ENCODE measurements at places on chromosomes 12 and 14.

DNA sequence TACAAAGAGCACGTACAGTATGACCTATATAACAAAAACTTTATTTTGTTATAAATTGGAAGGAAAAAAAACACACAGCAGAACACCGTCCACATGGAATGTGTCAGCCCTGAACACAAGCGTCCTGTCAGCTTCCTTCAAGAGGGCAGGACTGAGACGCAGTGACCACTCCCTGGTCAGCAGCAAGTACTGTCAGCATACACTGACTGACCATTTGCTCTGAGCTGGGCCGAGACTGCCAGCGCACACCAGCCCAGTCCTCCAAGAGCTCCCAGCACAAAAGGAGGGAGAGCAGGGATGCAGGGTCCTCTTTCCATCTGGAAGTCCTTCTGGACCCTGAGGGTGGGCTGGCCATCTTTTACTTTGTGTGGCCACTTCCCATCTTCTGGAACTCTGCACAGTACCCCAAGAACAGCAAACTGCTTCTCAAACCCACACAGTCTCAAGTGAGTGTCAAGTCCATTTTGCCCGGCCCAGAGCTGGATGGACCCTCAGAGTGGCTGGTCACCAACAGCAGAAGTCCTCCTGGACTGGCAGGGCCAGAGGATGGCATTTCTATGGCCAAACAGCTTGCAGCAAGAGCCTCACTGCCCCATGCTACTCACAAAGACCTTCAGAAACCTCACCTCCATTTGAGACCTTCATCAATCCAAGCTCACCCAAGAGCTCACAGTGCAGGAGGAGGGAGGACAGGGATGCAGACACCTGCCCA lies 11.7 kb downstream of the CCDC88C start:
- H3K4me1 ChIP-seq = peaks cover 98% of the 10 kb centered on the region
- H3K4me3 ChIP-seq = peak overlapping the region; percentile 62
- DNase-seq = no peak
- peaks cover 27% of the 10 kb centered on the region for H3K36me3 ChIP-seq
- H3K27me3 ChIP-seq = no peaks in the 10 kb centered on the region

- no peak for DNase-seq
- H3K27ac ChIP-seq = no peak overlapping the region
- no peaks in the 10 kb centered on the region for H3K36me3 ChIP-seq
- H3K27me3 ChIP-seq = no peaks in the 10 kb centered on the region
- no peaks in the 10 kb centered on the region for H3K4me1 ChIP-seq
These were observed 81.1 kb upstream of the CCDC198 start for GRCh38 chr14:57574617-57575288.

GRCh38 chr12:49261721-49262120 lies 3.2 kb upstream of the TUBA1C start:
- no peaks in the 10 kb centered on the region for H3K27me3 ChIP-seq
- no peak overlapping the region for H3K4me3 ChIP-seq
- H3K4me1 ChIP-seq = peaks cover 25% of the 10 kb centered on the region
- DNase-seq = no peak
- peaks cover 13% of the 10 kb centered on the region for H3K36me3 ChIP-seq

DNA sequence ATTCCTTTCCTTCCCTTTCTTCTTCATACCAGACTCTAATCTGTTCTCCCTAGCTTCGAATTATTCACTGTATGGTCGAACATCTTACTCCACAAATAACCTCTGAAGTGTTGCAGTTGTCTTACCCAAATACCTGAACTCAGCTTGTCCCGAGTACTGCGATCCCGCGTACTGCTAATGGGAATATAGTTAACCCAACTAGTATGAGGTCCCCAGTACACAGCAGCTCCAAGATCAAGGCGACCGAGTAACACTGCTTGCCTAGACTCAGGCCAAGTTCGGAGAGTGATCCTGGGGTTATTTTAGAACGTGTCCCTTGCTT lies 462 bp upstream of the ETNK1 start:
- peak overlapping the region; percentile 92 for H3K27ac ChIP-seq
- peaks cover 37% of the 10 kb centered on the region for H3K4me1 ChIP-seq
- peaks cover 7% of the 10 kb centered on the region for H3K36me3 ChIP-seq
- H3K27me3 ChIP-seq = peaks cover 12% of the 10 kb centered on the region
- peak overlapping the region; percentile 97 for H3K4me3 ChIP-seq

GRCh38 chr12:113702836-113703235 lies 231.2 kb upstream of the LHX5 start:
- H3K4me1 ChIP-seq = no peaks in the 10 kb centered on the region
- H3K27ac ChIP-seq = no peak overlapping the region
- peaks cover 37% of the 10 kb centered on the region for H3K27me3 ChIP-seq
- no peak overlapping the region for H3K4me3 ChIP-seq
- DNase-seq = no peak

DNA sequence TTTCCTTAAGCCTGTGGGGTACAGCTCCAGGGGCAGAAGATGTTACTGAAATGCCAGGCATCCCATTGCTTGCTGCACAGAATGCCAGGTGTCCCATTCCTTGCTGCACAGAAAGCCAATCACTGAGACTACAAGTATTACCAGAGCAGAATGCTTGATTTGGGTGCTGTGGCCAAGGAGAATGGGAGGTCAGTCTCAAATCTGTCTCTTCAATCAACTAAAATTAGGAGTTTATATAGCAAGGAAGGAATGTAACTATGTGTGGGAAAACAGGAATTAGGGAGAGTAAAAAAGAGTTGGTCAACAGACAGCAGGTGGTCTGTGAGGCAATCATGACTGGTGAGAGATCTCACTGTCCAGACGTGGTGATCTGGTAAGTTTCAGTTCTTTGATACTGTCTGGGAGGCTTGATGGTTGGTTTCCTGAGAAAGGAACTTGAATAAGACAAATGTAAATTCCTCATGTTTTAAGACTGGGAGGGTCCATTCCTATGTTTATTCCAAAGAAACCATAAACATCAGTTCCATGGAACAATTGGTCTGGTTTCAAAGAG lies 31.2 kb upstream of the VASH1 start:
- H3K4me1 ChIP-seq = no peaks in the 10 kb centered on the region
- H3K4me3 ChIP-seq = no peak overlapping the region
- no peak overlapping the region for H3K27ac ChIP-seq
- no peaks in the 10 kb centered on the region for H3K36me3 ChIP-seq
- DNase-seq = no peak
- peaks cover 4% of the 10 kb centered on the region for H3K27me3 ChIP-seq

DNA sequence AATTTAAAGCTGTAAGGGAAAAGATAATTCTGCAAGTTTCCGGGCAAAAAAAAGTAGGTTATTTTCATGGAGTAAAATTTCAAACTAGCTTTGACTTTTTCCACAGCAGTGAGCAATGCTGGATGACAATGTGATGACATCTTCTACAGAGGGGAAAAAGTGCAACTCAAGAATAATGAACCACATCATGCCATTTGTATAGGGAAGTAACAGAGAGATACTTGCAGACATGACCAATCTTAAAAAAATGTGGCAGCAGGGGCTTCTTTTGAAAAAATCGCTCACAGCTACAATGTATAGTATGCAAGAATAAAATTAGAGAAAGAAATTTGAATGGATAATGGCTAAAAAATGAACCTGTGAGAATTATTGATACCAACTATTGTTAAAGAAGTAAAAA lies 115.5 kb downstream of the DHRS2 start:
- H3K27me3 ChIP-seq = peaks cover 16% of the 10 kb centered on the region
- DNase-seq = no peak
- H3K27ac ChIP-seq = no peak overlapping the region
- no peak overlapping the region for H3K4me3 ChIP-seq
- H3K36me3 ChIP-seq = no peaks in the 10 kb centered on the region
- H3K4me1 ChIP-seq = no peaks in the 10 kb centered on the region

DNA sequence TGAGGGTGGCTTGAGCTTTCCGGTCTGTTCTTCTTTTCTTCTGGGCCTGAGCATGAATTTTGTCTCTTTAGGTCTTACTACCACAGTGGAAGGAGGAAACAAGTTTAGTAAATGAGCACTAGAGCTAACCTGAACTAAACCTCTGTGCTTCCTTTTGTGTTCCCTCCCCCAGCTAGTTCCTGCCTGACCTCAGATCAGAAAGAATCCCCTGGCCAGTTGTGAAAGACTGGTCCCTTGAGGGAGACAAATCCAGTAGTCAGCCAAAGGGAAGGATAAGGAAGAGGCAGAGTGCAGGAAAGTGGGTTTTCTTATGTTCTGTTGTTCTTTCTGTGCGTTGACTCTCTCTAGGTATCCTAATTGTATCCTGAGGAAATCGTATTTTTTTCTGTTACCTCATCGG lies 17.5 kb downstream of the ZNF664 start:
- no peaks in the 10 kb centered on the region for H3K27me3 ChIP-seq
- H3K4me3 ChIP-seq = no peak overlapping the region
- peaks cover 44% of the 10 kb centered on the region for H3K36me3 ChIP-seq

DNA sequence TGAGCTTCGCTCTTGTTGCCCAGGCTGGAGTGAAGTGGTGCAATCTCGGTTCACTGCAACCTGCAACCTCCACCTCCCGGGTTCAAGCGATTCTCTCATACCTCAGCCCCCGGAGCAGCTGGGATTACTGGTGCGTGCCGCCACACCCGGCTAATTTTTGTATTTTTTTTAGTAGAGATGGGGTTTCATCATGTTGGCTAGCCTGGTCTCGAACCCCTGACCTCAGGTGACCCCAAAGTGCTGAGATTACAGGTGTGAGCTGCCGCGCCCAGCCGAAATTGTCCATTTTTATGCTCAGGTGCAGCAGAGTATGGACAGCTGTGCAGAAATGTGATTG lies 19.2 kb upstream of the CYP46A1 start:
- no peak overlapping the region for H3K27ac ChIP-seq
- peaks cover 27% of the 10 kb centered on the region for H3K27me3 ChIP-seq
- no peak for DNase-seq
- H3K4me3 ChIP-seq = no peak overlapping the region

- H3K27ac ChIP-seq = no peak overlapping the region
- H3K4me1 ChIP-seq = peaks cover 7% of the 10 kb centered on the region
- no peaks in the 10 kb centered on the region for H3K36me3 ChIP-seq
- H3K27me3 ChIP-seq = peaks cover 11% of the 10 kb centered on the region
- H3K4me3 ChIP-seq = no peak overlapping the region
- no peak for DNase-seq
These were observed 7.9 kb downstream of the TMEM63C start for GRCh38 chr14:77189479-77189878.

GRCh38 chr14:100524233-100524932 lies 62.8 kb downstream of the BEGAIN start:
- no peaks in the 10 kb centered on the region for H3K27me3 ChIP-seq
- no peak overlapping the region for H3K27ac ChIP-seq
- H3K4me3 ChIP-seq = no peak overlapping the region
- DNase-seq = no peak
- no peaks in the 10 kb centered on the region for H3K36me3 ChIP-seq

DNA sequence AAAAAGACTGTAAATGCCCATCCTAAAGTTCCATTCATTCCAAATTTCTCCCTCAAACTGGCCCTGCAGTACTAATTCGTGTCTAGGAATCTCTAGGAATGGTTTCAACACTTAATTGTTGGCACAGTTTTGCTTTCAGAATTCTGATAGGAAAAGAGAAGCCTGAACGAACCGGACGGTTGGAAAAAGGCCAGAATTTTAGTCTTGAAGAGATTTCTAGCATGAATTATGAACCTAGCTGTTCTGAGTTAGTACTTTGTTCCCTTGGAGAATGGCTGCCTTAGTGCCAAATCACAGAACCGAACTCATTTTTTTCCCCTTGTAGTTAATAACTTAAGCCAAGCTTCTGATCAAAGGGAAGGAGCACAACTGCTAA lies 262.6 kb downstream of the ADAMTS20 start:
- no peak for DNase-seq
- no peaks in the 10 kb centered on the region for H3K4me1 ChIP-seq

GRCh38 chr14:71399057-71399487 lies 491.8 kb downstream of the PCNX1 start:
- H3K36me3 ChIP-seq = no peaks in the 10 kb centered on the region
- peaks cover 66% of the 10 kb centered on the region for H3K4me1 ChIP-seq
- no peak for DNase-seq
- H3K27me3 ChIP-seq = no peaks in the 10 kb centered on the region

DNA sequence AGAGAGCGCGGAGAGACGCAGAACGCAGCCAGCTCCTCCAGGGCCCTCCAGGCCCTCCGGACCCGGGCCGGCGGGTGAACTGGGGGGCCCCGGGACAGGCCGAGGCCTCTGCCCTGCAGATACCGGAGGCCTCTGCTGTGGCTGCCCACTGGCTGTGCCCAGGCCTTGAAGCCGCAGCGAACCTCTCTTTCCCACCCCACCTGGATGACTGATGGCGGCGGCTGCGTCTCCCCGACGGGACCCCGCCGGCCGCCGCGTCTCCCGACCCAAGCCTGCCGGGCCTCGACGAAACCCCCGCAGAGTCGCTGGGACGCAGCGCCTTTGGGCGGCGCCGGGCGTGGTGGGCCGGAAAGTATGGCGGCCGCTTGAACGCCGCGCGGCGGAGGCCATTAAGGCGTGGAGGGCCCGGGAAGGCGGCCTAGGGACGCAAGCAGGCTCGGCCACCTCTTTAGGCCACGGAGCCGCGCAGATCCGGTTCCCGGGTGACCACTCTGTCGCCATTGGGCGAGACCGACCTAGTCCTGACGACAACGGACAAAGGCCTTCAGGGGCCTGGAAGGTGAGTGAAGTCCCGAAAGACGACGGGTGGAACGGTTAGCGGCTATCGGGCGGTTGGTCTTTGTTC lies 8.4 kb upstream of the ERGIC2 start:
- no peaks in the 10 kb centered on the region for H3K36me3 ChIP-seq
- no peak for DNase-seq
- H3K27me3 ChIP-seq = no peaks in the 10 kb centered on the region

DNA sequence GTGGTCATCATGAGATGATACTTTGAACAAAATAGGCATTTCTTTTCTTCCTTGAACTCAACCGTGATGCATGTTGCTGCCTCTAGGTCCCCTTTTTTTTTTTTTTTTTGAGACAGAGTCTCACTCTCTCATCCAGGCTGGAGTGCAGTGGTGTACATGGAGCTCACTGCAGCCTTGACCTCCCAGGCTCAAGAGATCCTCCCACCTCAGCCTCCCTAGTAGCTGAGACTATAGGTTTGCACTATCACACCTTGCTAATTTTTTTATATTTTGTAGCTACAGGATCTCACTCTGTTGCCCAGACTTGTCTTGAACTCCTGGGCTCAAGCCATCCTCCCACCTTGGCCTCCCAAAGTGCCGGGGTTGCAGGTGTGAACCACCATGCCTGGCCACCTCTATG lies 20.6 kb downstream of the DIP2B start:
- peaks cover 25% of the 10 kb centered on the region for H3K36me3 ChIP-seq
- no peak overlapping the region for H3K4me3 ChIP-seq
- no peak overlapping the region for H3K27ac ChIP-seq

- H3K27ac ChIP-seq = no peak overlapping the region
- H3K4me3 ChIP-seq = no peak overlapping the region
- H3K4me1 ChIP-seq = peaks cover 8% of the 10 kb centered on the region
- H3K36me3 ChIP-seq = no peaks in the 10 kb centered on the region
- DNase-seq = no peak
These were observed 332.3 kb downstream of the ZFP36L1 start for GRCh38 chr14:68460541-68460940.

GRCh38 chr12:46660276-46660675 lies 165.5 kb downstream of the SLC38A4 start:
- H3K27me3 ChIP-seq = no peaks in the 10 kb centered on the region
- H3K27ac ChIP-seq = peak overlapping the region; percentile 25
- peaks cover 35% of the 10 kb centered on the region for H3K4me1 ChIP-seq
- DNase-seq = no peak

DNA sequence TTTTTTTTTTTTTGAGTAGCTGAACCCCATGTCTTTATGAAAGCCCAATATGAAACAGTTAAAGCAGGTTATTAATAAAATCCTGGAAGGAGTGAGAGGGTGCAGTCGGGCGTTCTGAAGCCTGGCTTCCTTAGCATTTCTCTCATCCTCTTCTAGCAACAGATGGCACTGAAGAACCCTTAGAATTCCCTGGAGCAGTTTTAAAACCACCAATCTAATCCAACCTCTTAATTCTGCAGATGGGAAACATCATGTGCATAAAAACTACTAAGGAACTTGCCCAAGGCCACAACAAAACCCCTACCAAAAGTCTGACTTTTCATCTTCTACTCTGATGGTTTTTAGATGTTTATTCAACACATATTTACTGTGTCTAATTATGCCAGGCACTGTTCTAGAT lies 25.2 kb downstream of the PRDM4 start:
- DNase-seq = no peak
- H3K27ac ChIP-seq = no peak overlapping the region
- H3K27me3 ChIP-seq = no peaks in the 10 kb centered on the region
- peaks cover 57% of the 10 kb centered on the region for H3K36me3 ChIP-seq
